ENCODE measurements at places on chromosomes 16 and 17.

DNA sequence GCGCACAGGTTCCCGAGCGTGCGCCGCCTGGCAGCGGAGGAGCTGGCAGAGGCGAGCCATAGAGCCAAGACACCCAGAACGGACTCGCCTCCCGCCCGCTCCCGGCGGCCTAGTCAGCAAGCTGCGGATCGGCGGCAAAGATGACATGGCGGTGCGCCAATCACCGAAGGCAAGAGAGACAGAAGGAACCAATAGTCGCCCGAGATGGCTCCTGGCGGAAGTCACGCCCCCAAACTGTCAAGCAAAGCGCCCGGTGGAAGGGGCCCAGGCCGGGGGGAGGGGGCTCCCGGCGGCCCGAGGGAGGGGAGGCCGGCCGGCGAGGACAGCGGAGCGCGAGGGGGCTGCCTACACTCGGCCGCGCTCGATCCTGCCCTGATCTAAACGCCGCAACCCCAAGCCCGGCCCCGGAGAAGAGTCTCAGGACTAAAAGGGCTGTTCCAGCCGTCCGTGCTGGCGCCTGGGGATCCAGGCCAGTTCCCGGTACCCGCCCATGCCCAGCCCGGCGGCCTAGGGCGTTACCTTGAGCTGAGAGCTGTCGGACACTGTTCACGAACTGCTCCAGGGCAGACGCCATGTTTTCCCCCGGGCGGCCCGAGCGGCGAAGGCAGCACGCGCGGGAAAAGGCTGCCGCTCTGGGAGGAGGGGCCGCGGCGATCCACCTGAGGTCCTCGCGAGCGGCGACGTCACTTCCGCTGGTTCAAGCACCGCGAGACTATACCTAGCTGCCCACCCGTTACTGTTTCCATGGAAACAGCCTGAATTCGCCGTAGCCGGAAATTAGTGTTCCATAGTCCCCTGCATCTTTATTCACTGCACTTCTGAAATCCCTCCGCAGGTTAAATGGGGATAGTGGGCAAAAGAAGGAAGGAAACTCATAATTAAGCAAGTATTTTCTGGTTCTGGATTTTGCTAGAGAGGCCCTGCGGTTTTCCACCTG, at the start of gene COPS3:
COPS3 (minus strand) TSS at position 634 of the 937 bp plus-strand sequence; CDS start at position 574, 60 bp downstream.
- peak; percentile 99 for DNase-seq

- no peak for DNase-seq
Measured at GRCh38 chr17:9175700-9176467, 154.6 kb downstream of the NTN1 start.

DNA sequence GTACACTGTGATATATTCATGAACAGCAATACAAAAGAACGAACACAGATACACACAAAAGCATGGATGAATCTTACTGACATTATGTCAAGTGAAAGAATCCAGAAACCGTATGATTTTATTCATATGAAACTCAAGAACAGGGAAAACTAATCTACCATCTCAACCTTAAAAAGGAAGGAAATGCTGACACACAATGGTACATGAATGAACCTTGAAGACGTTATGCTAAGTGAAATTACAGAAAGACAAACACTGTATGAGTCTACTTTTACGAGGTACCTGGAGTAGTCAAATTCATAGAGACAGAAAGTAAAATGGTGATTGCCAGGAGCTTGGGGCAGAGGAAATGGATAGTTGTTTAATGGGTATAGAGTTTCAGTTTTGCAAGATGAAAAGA, 8.7 kb upstream of the PRKCB start:
- no peak for DNase-seq

DNA sequence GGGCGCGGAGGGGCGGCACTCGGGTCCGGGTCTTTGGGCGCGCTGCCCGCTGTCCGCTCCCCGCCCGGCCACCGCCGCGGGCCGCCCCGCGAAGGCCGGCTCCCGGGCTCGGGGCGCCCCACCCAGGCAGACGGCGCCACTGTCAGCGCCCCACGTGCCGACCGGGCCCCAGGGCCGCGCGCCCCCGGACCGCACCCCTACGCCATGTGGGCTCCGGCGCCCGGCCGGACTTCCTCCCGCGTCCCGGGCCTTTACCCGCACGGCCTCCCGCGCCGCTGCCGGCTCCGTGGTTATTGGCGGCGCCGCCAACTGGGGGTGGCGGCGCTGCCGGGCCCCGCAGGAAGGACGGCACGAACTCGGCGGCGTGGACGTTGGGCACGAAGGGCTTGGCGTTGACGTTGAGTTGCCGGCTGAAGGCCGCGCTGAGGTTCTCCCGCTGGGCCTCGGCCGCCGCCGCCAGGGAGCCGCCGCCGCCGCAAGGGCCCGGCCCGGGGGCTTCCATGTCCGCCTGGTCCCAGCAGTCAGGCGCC, 577 bp downstream of the GSPT1 start:
- no peak for DNase-seq

DNA sequence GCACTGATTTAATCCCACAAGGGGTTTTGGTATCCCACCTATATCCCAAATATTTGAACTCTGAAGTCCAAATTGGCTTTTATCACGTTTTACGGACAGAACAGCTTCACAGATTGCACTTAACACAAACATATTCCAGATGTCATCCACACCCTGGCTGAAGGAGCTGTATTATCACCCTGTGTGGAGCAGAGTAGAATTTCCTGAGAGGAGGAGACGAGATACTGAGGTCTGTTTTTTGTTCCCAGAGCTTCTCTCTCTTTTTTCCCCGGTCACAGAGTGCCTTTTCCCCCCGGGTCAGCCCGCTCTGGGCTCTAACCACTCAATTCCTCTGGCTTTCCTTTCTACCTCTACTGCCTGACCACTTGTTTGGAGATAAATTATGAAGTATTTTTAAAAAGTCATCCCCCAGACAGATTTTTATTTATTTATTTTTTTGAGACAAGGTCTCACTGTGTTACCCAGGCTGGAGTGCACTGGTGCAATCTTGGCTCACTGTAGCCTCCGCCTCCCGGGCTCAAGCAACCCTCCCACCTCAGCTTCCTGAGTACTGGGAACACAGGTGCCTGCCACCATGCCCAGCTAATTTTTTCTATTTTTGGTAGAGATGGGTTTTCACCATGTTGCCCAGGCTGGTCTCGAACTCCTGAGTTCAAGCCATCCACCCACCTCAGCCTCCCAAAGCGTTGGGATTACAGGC, 30.7 kb downstream of the DNAH2 start:
- no peak for DNase-seq

GRCh38 chr16:6356911-6357310, 975.7 kb upstream of the RBFOX1 start:
- DNase-seq, result no peak

GRCh38 chr17:63489291-63489690, 12.4 kb downstream of the ACE start:
- no peak for DNase-seq

DNA sequence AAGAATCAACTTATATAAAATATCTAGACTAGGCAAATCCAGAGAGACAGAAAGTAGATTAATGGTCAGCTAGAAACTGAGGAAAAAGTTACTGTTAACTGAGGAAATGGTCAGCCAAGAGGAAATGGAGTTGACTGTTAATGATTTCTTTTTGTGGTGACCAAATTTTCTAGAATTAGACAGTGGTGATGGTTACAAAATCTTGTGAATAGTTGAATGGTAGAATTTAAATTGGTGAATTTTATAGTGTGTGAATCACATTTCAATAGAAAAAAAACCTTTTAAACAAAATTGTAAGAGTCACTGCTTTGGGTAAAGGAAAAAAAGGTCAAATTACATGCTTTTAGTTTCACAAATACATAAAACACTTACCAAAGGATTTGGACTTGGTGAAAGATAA, 30.0 kb downstream of the APPBP2 start:
- no peak for DNase-seq

- no peak for DNase-seq
Measured at GRCh38 chr17:39639566-39640458, 2.9 kb downstream of the STARD3 start.

DNA sequence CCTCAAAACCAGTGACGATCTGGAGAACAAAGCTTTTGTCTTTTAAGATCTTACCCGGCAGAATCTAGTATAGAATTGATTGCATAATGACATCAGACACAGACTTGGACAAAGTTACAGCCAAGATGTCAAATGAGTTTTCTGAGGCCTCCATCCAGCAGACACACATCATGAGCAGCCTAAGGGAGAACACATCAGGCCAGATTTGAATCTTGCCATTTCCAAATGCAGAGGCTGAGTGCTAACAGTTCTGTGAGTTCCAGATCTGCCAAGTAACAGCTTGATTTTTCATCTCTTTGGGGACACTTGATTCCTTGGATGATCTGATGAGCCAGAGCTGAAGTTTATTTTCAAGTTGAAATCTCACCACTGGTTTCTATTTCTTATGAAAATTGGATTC, 21.0 kb downstream of the NOG start:
- no peak for DNase-seq

DNA sequence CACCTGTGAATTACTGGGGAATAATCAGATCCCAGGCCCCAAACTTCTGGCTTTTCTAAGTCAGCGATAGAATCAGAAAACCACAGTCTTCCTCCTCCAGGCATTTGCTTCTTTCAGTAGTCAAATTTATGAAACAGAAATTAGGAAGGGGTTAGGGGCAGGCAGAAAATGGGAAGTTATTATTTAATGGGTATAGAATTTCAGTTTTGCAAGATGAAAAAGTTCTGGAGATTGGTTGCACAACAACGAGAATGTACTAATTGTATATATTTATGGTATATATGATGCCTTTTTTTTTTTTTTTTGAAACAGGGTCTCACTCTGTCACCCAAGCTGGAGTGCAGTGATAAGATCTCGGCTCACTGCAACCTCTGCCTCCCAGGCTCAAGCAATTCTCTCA, 23.5 kb downstream of the ORC6 start:
- DNase-seq, result no peak

All from NCI-H1105 (cell line).